ENCODE measurements at places on chromosomes 12 and 14.

DNA sequence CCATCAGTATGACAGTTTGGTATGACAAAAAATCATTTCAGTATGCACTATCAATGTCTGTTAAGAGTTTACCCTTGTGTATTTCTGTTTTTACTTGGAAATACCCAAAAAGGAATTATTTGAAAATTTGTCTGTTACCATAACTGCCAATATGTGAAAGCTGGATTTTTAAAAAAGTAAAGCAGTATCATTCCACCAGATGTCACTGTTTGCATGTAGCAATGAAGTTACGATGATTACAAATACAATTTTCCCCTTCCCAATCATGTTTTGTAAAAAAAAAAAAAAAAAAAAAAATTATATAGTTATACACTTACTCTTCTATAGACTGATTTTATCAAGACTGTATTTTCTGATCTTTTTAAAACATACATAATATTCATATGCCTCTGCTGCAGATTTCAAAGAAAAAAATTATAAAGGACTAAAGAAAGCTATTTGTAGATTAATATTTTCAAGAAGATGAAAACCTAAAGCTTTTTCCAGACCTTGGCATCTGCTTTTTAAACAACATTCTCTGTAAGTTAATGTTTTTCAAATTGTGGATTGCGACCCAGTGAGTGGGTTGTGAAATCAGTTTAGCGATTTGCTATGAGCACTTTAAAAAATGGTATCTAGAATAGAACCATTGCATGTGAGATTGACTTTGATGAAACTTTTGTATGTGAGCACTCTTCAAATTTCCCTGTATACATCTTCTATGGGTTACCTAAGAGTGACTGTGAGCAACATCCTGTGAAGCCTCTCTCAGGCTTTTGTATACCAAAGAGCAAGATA is 114.2 kb downstream of the TTC6 start:
- DNase-seq = no peak

GRCh38 chr14:24155100-24155499 is 6.0 kb upstream of the IRF9 start:
- DNase-seq = no peak

DNA sequence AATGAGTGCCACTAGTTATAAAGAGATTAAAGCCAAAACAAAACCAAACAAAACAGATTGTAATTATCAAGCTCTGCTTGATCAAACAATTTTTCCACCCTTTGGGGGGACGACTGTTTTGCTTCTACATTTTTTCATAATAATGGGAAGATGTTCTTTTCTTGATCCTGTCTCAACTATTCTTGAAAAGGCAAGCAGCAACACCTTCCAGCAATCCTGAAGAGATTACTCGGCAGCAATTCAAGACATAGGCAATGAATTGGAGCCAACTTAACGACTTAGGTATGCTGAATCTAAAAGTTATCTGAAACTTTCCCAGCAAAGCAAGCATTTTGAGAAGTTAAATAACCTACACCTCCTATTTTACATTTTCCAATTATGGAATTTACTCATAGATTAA is 69.9 kb upstream of the SLC38A4 start:
- no peak for DNase-seq

DNA sequence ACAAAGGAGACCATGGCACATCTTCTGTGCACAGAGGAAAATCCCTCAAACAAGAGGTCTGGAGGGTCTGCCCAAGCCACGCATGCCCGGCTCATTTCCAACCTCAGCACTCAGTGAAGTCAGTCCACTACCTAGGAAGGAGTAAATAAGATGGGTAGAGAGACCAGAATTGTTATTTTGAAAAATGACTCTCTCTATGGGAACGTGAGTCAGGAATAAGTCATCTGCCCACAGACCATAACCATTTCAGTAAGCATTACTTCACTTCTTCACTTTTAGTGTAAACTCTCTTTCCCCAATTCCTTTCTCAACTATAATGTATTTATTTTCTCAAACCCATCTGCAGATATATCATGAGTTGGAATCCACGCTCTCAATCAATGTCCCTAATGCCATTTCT is 1039.9 kb upstream of the USP15 start:
- no peak for DNase-seq

DNA sequence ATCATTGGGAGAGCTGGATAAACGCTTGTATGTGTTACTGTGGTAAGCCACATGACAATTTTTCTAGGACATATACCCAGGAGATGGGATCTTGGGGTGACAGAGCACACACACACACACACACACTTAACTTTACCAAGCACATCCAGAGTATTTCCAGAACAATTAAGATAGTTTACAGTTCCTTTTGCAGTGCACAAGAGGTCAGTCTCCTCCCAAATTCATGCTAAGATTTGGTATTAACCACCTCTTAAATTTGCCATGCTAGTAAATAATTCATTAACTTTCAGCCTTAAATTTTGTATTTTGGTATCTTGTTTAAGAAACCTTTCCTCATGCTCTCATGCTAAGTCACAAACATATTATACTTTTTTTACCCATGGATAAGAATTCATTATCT is 33.9 kb upstream of the LIMA1 start:
- no peak for DNase-seq

GRCh38 chr14:37122288-37122687 is 50.1 kb downstream of the SLC25A21 start:
- DNase-seq = no peak

GRCh38 chr12:52952076-52952801 is 3.3 kb downstream of the KRT18 start:
- DNase-seq = no peak

DNA sequence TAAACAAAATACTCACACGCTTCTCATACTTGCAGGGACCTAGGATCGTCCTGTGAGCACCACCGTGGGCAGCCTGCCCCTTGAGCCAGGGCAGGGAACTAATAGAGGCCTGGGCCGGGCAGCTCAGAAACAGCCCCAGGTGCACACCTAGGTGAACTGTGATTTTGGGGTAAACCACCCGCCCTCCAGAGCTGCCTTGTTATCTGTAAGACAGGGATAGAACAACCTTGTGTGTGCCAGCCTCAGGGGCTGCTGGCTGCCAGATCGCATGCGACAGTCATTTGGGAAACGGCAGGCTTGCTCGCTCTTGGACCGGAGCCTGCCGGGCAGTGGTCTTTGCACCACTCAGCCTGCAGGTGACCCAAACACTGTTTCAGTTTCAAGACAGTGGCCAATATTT is 86.8 kb downstream of the ADGRD1 start:
- DNase-seq = no peak

DNA sequence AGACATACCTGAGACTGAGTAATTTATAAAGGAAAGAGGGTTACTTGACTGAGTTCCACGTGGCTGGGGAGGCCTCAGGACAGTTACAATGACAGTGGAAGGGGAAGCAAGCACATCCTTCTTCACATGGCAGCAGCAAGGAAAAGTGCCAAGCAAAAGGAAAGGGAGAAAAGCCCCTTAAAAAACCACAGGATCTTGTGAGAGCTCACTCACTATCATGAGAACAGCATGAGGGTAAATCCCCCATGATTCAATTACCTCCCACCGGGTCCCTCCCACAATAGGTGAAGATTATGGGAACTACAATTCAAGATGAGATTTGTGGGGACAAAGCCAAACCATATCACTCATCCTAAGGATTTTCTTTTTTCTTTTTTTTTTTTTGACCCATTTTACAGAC is 177.8 kb upstream of the EEA1 start:
- DNase-seq = no peak

- no peak for DNase-seq
Observed at GRCh38 chr14:99029145-99029915, 242.7 kb downstream of the BCL11B start.

GRCh38 chr12:2618291-2618995 is 176.3 kb upstream of the FKBP4 start:
- DNase-seq = no peak

GRCh38 chr14:74255281-74255680 is 16.0 kb downstream of the VSX2 start:
- DNase-seq = no peak

DNA sequence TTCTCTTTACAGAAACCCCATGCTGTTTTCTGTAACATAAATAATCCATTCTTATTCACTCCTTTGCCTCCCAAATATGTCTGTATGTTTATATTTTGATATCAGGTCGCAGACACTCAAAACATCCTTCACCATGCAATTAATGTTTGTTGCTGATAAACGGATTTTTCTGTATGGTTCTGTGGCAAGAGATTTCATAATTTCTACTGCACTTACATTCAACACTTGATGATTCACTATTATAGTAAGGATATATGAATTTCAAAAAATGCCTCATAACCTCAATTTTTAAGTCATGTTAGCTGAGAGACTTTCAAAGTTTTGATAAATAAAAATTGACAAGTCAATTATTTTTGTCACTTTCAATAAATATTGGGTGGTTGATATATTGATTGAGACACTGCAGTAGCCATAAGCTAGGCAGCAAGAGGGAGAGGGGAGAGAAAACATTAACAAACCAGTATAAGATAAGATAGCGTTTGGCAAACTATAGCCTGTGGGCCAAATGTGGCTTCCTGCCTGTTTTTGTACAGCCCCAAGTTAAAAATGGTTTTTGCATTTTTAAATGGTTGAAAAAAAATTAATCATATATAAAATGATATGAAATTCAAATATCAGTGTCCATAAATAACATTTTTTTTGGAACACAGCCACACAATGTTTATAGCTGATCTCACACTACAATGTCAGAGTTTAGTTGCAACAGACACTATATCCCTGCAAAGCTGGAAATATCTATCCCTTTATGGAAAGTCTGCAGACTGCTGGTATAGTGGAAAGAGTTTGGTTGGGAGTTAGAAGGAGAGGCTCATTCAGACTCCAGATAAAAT is 18.3 kb downstream of the ALDH6A1 start:
- DNase-seq = no peak

- no peak for DNase-seq
Observed at GRCh38 chr14:64844272-64844671, 35.4 kb downstream of the SPTB start.

GRCh38 chr12:66739940-66740651 is 61.2 kb upstream of the GRIP1 start:
- no peak for DNase-seq

DNA sequence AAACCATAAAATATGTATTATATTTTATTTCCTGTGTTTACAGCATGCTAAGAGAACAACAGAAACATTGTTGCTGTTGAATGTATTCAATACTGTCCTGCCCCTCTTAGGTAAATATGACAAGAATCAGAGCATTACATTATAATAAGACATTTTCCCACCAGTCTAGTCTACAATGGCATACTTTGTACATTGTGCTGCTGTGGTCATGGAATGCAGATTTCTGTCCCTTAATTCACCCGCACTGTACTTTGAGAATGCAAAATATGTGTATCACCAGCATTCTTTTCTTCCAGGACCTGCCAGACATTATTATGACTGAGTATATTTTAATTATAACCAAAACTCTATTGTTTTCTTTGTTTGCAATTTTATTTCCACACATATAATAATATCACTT is 16.5 kb upstream of the OR10AD1 start:
- no peak for DNase-seq

- DNase-seq = peak; percentile 14
Observed at GRCh38 chr12:96177013-96177412, 17.2 kb upstream of the ELK3 start.

- DNase-seq = no peak
Observed at GRCh38 chr12:131266591-131267467, 313.1 kb downstream of the ADGRD1 start.

GRCh38 chr12:29430716-29431044 is 49.7 kb upstream of the ERGIC2 start:
- DNase-seq = no peak

GRCh38 chr14:91272341-91273272 is 28.1 kb upstream of the GPR68 start:
- DNase-seq = no peak

GRCh38 chr12:56161690-56162351 is 3.7 kb downstream of the MYL6 start:
- no peak for DNase-seq

- no peak for DNase-seq
Observed at GRCh38 chr12:105351523-105351922, 21.0 kb downstream of the C12orf75 start.

- DNase-seq = no peak
Observed at GRCh38 chr14:68020999-68021663, 201.6 kb downstream of the RAD51B start.

GRCh38 chr12:55743406-55744339 is 751 bp downstream of the GDF11 start:
- no peak for DNase-seq

- DNase-seq = no peak
Observed at GRCh38 chr14:103541709-103542604, 13.0 kb downstream of the TRMT61A start.

- DNase-seq = no peak
Observed at GRCh38 chr14:24411443-24412389, 12.9 kb downstream of the NYNRIN start.

GRCh38 chr14:28952666-28953065 is 186.1 kb downstream of the FOXG1 start:
- no peak for DNase-seq

- DNase-seq = no peak
Observed at GRCh38 chr12:21642707-21643389, 14.8 kb downstream of the LDHB start.

DNA sequence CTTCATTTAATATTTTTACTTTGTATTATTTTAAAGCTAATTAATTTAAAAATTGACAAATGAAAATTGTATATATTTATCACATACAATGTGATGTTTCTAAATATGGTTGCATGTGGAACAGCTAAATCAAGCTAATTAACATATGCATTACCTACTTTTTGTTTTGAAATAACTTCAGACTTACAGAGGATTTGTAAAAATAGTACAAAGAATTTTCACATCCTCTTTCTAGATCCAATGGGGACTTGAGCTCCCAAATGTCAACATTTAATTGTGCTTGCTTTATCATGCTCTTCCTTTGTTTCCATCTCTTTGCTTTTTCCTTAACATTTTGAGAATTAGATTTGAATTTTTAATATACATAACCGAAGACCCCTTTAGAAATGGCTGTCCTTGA is 6.6 kb downstream of the DCD start:
- DNase-seq = no peak

- DNase-seq = no peak
Observed at GRCh38 chr14:53655080-53655785, 301.4 kb downstream of the BMP4 start.

GRCh38 chr14:36227344-36227743 is 50.8 kb upstream of the PTCSC3 start:
- no peak for DNase-seq
